CD4-positive, alpha-beta memory T cell (primary cell): ENCODE measurements at places on chromosomes 3 and 15.

- no peak for DNase-seq
Measured at GRCh38 chr15:80467311-80467714, 63.1 kb downstream of the ARNT2 start.

DNA sequence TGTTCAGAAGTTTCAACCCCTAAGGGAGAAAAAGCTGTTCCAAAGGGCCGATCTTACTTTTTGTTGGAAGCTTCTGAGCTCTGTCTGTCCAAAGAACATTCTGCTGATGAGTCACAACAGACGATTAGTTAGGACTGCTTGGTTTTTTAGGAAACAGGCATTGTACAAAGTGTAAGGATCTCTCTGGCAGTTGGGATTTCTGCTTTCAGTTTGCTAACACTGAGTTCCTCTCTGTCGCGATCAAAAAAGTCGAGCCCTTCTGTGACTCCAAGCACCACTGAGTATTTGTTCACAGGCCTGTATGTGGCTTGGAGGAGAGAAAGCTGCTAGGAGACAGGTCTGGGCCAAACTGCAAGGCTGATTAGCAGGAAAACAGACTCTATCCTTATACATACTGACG is 91.8 kb upstream of the PFN2 start:
- DNase-seq, result no peak

DNA sequence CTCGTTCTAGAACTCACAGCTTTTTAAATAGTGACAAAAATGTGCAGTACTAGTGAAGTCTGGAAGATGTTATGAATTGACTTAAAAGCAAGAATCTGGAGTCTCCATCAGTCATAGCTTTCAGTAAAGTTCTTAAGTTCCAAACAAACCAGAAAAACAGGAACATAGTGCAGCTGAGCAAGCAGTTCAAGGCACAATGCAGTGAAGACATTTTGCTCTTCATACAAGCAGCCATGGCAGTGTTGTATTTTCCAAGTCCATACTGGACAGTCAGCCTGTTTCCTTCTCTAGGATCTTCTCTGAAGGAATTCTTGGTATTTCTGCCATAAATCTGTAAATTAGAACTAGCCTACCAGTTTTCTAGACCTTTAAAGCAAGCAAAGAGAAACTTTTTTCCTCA is 90.5 kb downstream of the LRRC28 start:
- no peak for DNase-seq

DNA sequence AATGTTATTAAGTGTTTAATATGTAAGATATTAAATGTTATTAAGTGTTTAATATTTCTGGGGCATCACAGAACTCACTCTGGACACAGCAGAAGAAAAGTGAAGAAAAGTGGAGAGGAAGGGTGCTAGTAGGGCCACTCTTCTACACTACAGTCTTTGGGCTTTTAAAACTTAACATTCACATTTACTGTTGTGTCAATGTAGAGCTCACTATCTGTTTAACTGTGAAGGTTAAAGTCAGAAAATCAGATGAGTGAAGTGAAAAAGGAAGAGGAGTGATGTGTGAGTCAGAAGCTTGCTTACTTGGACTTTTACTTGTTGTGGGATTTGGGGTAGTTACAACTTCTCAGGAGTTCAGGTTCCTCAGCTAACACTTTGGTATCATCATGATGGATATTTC is 145.3 kb upstream of the DNAJC19 start:
- DNase-seq, result no peak

DNA sequence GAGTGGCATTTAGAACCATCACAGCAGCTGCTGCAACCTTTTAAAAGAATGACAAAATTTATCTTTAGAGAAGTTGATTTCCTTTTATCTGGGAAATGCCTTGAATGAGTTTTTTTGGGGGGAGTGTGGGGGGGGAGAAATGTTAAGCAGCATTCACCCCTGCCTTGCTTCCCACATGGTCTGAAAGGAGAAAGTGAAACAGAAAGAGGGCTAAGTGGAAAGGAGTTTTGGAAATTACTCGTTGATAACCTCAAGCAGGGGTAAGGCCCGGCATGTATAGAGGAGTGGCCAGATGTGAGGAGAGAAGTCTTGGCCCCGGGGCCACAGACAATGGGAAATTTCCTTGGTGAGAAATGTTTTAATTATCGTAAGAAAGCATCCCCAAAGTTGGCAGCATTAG is 23.5 kb downstream of the B3GALNT1 start:
- no peak for DNase-seq

DNA sequence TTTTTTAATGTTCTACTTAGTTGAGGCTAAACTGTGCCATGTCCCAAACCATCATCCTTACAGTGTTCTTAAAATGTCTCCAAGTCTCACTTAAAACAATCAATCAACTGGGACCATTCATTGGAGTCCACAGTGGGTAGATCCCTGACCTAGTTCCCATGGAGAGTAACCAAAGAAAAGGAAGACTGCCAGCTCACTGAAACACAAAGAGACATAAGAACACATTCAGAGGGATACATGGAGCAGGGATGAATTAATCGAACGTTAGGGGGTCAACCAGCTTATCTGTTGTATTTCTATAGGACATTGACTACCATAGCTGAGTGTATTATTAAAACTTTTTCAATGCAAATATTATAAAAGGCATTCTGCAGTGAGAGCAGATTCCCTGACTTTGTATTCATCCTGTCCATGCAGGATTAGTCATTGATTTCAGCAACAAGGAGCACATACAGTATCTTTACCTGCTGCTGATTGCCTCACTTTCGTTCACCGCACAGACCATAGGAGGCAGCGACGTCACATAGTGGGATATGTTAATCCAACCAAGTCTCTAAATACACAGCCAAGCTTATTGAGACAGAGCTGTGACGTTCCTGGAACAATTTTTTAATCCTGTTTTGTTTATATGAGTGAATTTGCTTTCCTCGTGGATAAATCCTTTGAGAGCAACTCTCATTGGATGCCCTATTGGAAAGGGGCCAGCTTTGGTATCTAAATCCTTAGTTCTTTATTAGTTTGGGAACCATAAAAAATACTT is 364.9 kb upstream of the RBMS3 start:
- no peak for DNase-seq
